ENCODE measurements at places on chromosomes 2 and 18. TPM values are rescaled to one million over a fixed set of nuclear protein-coding genes. Genes with fewer than 3 reads are reported as not detected.

Gene GCG
- not detected for polyA plus RNA-seq

Gene APCDD1
- polyA plus RNA-seq: not detected

DNA sequence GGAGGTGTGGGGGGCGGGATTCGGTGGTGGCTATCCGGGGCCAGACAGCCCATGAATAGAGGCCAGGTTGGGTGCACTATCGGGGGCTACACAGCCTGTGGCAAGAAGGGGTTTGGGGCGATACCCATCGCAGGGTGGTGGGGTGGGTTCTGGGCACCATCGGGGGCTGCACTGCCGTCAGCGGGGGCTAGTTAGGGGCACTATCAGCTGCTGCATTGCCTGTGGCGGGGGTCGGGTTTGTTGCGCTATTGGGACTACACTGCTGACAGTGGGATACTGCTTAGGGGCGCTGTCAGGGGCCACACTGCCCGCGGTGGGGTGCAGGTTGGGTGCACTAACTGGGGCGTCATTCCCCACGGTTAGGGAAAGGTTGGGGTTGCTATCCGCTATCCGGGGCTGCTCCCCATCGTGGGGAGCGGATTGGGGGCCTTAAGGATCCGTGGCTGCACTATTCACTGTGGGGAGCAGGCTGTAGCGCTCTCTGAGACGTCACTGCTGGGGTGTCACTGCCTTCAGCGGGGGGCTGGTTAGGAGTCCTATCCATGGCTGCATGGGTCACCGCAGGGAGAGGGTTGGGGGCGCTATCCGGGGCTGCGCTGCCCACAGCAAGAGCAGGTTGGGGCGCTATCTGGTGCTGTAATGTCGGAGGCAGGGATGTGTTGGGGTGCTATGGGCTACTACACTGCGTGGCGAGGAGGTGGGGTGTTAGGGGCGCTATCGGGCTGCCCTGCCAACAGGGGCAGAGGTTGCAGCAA, 76.5 kb upstream of the SLC35G4 start:
- DNase-seq: no peak

DNA sequence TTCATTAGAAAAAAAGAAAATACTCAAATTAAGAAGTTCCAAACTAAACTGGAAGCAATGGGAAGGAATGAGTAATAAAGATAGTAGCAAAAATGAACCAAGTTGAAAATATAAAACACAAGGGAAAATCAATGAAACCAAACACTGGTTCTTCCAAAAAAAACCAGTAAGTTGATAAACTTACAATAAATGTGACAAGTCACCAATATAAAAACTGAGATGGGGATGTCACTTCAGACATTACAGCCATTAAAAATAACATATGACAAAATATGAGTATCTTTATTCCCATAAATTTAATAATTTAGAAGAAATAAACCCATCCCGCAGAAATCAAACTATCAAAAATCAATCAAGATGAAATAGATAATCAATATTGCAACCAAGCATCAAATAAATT, 633.9 kb upstream of the RAB6C start:
- DNase-seq: no peak

GRCh38 chr2:209973328-209973727, 29.1 kb upstream of the RPE start:
- DNase-seq: no peak

- DNase-seq: no peak
Observed at GRCh38 chr2:162226836-162227235, 16.4 kb downstream of the FAP start.

Gene CCDC74A
- polyA plus RNA-seq: 11.8 TPM

Gene ANO7
- polyA plus RNA-seq: 3.0 TPM

- no peak for DNase-seq
Observed at GRCh38 chr2:110748489-110748867, 16.1 kb downstream of the ACOXL start.

- DNase-seq: no peak
Observed at GRCh38 chr2:727071-727470, 49.9 kb upstream of the TMEM18 start.

GRCh38 chr18:39854291-39854690, 2100.7 kb upstream of the PIK3C3 start:
- DNase-seq: no peak

DNA sequence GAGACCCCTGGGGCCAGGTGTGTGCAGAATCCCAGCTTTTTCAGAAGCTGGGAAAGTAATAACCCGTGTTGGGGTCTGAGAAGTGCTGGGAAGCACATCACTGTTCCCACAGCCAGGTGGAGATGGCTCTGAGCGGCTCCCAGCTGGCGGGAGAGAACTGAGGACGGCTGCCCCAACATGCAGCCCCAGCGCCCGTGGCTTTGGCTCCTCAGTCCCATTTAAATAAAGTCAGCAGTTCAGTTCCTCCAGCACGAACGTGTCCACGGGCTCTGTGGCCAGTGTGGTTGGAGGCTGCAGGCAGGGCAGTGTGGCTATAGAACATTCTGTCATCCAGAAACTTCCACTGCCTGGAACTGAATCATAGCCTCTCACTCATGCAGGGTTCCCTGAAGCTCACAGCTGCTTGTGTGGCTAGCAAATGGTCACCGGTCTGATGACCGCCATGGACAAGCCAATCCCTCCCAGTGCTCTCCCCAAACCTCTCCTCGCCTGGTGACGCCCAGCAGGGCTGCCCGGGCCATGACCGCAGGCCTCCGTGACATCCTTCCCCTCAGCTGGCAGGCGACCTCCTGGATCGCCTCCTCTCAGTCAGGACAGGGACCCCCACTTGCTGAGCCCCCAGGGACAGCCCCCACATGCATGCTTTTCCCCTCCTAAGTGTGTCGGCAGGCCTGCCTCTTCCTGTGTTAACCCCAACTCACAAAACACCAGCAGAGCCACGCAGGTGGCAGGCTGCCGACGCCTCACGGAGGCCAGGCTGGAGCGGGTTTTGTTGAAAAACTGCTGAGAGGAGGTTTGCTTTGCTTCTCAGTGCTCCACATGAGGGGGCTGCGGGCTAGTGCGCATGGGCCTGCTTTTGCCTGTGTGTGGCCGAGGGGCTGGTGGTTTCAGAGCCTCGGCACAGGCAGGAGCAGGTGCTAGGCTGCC, 1.3 kb downstream of the RTP5 start:
- DNase-seq: no peak

- no peak for DNase-seq
Observed at GRCh38 chr2:203586696-203587095, 51.6 kb upstream of the RAPH1 start.

GRCh38 chr2:62435720-62436119, 70.3 kb downstream of the TMEM17 start:
- DNase-seq: no peak

Gene FOXD4L1
- polyA plus RNA-seq: 0.67 TPM

DNA sequence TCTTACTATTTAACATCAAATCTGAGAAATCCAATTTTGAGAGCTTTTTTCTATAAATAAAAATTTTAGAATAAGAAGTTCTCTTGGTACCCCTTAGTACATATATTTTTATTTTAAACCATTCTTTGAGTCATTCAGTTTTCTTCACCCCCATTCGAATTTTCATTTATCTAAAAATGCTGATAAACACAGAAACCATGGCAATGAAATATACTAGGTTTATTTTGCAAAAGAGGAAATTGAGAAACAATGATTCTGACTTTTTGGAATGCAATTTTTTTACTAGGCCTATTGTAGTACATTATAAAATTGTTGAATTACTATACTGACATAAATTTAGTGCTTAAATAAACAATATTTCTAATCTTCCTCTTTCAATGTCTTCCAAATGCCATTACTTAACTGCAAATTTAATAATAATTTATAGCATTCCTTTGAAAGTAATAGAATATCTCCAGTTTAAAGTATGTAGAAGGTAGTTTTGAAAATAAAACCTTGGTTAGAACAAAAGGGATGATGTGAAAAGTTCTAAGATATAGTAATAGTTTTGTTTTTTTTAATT, 46.3 kb downstream of the TANK start:
- DNase-seq: no peak

Gene NAT8
- polyA plus RNA-seq: not detected

DNA sequence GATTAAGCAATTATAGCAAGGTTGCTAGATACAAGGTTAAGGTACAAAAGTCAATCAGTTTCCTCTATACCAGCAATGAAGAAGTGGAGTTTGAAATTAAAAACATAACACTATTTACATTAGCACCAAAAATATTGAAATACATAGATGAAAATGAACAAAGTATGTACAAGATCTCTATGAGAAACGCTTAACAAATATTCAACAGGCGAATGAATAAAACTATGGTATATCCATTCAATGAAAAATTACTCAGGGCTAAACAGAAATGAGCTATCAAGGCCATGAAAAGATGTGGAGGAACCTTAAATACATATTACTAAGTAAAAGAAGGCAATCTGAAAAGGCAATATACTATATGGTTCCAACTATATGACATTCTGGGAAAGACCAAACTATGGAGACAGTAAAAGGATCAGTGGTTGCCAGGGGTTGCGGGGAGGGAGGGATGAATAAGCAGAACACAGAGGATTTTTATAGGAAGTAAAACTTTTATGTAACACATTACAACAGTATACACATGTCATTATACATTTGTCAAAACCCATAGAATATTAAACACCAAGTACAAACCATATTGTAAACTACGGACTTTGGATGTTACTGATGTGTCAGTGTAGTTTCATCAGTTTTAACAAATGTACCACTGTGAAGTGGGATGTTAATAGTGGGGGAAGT, 62.1 kb downstream of the RMDN2 start:
- DNase-seq: no peak

GRCh38 chr18:6734726-6735430, 5.4 kb downstream of the ARHGAP28 start:
- no peak for DNase-seq

Gene TRIM43
- not detected for polyA plus RNA-seq

DNA sequence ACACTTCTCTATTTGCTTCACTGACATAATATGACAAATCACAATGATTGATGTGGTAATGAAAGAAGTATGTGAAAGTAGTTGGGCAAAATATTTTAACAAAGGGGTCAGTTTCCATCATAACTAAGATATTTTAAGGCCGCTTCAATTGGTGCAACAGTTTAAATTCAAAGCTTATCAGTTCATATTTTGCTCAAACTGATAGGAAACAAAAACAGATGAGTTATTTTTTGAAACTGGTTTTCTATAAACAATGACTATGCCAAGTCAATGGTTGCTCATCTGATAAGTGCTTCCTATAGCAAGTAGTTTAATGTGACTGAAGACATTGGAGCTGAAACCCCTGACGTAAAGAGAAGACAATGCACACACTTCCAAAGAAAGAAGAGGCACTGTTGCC, 1290.7 kb downstream of the SUCLG1 start:
- DNase-seq: no peak

Measured in A549 (cell line).